ENCODE measurements at places on chromosomes 2 and 18.

DNA sequence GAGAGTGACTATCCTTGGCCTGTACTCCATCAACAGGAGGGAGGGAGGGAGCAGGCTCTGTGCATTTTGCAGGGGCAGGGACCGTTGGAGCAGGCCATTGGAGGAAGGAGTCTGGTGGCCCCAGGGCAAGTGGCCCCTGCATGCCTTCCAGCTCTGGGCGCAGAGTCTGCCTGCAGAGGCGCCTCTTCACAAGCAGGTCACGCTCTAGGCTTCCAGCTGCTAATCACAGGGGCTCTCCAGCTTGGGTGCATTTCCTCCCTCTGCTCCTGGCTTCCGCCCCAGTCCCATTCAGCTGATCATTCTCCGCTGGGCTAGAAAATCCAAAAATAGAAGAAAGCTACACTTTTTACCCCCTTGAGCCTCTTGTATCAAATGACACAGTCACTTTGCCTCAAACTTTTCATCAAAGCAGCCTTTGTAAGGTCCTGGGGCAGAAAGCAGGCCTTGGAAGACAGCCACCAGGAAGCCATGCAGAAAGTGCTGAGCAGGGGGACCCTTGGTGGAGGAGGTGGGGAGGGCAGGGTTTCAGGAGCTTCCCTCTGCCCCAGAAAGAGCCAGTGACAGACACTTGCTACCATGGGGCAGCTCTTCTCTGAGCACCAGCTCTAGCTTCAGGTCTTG lies 11.3 kb downstream of the TMEM247 start:
- DNase-seq, result no peak

- DNase-seq, result no peak
Observed at GRCh38 chr2:187438455-187438854, 9.6 kb downstream of the CALCRL start.

GRCh38 chr2:128593879-128594650 lies 275.4 kb upstream of the HS6ST1 start:
- no peak for DNase-seq

DNA sequence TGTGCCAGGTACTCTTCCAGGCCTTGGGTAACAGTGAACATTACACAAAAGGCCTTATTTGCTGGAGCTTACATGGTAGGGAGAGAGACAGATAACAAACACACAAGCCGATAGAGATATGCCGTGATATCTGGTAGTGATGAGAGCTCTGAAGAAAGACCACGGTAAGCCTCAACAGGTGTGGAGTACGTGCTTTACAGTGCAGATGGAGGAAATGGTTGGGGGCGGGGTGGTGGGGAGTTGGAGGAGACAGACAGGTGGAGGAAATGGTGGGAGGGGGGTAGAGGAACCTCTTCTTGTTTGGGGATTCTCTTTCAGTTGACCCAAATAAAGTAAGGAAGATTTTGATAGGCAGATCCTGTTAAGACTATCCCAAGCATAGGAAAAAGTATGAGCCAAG lies 141.1 kb upstream of the ALPP start:
- no peak for DNase-seq

- DNase-seq, result no peak
Observed at GRCh38 chr18:13548966-13549879, 177.1 kb downstream of the FAM210A start.

- DNase-seq, result no peak
Observed at GRCh38 chr2:118577202-118577601, 270.2 kb downstream of the EN1 start.

DNA sequence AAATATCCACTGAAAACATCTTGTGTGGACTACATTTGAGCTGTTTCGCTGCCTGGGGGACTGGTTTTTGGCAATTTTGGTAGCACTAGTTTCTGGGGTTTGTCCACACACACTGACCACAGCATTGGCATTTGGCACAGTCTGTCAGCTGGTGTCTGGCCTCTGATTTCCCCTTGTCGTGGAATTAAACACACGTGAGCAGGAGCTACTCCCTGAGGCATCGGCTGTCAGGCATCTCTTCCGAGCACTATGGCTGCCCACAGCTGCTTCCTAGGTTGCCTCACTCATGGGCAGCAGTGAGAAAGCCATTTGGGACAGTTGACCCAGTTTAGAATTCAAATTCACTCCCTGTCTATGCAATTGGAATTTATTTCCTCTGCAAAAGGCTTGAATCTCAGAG lies 46.8 kb upstream of the FZD5 start:
- no peak for DNase-seq

- no peak for DNase-seq
Observed at GRCh38 chr2:236939721-236940231, 145.9 kb upstream of the COPS8 start.

- DNase-seq, result no peak
Observed at GRCh38 chr2:106338043-106338442, 130.2 kb downstream of the RGPD3 start.
